ENCODE measurements at places on chromosomes 11 and 22.

DNA sequence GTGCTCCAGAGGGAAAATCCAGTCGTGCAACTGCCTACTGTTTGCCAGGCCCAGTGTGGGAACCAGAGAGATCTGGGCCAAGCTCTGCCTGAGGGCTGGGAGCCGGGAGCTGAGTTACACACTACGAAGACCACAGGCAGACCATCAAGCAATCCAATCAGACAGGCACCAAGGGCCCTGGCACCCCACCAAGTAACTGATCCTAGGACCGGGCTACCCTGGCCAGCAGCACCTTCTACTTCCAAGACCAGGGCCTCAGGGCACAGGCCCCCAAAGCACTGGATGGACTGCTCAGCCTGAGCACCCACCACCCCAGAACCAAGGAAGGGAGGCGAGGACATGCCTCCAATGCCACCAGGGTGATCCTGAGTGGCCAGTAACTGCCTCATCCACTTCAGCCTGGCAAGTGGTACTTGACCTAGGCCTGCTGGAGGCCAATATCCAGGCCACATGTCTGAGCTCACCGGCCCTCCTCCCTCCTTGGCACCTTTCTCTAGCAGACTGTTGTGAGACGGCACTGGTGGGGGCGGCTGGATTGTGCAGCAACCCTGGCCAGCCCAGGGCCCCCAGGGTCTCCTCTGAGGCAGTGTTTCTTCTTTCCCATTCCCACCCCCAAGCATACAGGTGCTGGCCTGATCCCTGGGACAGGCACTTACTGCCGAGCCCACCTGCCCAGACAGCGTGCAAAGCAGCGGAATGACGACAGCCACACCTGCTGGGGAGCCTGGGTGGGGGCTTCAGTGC, 20.7 kb upstream of the ARFGAP3 start:
- DNase-seq = no peak

DNA sequence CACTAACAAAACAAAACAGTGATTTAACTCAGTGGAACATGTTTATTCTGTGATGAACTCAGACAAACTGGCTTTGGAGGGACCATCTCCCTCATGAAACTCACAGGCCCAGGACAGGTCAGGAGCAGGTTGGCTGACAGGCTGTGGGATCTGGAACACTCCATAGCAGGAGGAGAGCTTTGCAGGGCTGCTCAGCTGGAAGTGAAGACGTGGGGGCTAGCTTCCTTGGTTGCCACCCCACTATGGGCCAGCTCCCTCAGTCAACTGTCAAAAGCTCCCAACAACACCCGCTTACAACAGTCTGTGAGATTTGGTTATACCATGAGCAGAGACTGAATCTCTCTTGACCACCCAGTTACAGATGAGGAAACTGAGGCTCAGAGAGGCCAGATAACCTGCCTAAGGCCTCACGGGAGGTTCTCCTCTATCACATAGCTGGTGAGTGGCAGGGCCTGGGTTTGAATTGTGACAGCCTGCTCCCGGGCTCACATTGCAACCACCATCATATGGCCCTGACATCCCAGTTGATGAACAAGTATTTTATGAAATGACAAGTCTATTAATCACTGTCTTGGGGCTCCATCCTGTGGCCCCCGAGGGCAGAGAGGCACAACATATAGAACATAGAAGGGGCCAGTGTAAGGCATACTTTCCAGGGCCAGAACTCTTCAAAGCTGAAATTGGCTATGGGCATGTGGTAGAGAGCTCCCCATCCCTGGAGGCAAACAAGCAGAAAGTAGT, 473.4 kb downstream of the MN1 start:
- no peak for DNase-seq

GRCh38 chr11:75571625-75572024, 9.6 kb downstream of the SERPINH1 start:
- no peak for DNase-seq

DNA sequence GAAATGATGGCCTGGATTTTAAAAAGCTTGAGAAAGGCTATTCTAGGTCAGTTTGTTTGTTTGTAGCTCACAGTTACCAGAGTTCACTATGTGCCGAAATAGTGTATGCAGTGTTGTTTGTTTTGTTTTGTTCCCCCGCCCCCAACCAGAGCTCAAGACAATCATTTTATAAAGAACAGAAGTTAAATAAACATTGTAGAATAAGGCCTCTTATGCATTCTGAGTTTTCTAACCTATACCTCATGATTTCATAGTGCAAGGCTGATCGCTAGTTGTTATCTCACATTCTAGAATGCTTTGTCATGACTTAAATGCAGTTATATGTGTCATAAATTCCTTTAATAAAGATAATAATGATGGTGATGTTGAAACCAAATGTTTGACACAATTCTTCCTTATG, 7.8 kb downstream of the KCNA4 start:
- no peak for DNase-seq

- no peak for DNase-seq
Observed at GRCh38 chr11:19842505-19842904, 129.9 kb downstream of the NAV2 start.

GRCh38 chr11:97022955-97023354, 633.1 kb downstream of the JRKL start:
- DNase-seq = no peak

- peak; percentile 26 for DNase-seq
Observed at GRCh38 chr11:131371791-131372104, 1.3 kb downstream of the NTM start.

DNA sequence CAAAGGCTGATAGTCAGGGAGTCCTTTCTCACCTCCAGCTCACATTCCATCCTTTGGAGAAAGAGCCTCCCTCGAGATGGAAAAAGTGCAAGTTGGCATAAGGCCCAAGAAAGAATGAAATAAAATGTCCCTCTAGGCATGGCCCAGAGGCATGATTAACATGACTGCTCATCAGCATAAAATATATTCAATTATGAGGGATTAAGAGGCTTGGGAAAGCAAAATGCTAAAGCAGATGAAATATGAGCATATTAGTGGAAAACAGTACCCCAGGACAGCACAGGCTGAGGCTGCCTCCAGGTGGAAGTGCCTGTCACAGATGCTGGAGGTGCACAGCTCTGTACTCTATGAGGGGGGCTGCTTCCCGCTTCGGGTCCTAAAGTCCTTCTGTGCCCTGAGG, 347.8 kb upstream of the PLET1 start:
- no peak for DNase-seq

- DNase-seq = peak; percentile 6
Observed at GRCh38 chr11:134510233-134511040, 98.4 kb upstream of the B3GAT1 start.

DNA sequence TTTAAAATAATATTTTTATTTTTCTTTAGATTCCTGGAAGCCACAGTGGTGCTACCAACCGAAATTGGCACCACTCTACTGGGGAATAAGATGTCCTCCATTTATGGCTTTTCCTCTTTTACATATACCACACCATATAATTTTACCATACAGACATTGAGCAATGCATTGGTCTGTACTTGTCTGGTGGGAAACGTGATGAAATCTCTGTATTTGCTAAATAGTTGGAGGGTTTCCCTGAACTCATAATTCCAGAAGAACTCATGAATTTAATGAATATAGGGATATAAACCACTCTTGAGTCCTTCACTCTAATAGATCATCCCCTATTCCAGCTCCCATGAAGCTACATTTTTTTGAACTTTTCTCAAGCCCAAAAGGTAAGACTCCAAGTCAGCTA, 28.0 kb upstream of the MMP13 start:
- DNase-seq = no peak

GRCh38 chr11:85603220-85603619, 23.9 kb downstream of the DLG2 start:
- DNase-seq = no peak

GRCh38 chr11:117378976-117379865, 51.6 kb downstream of the CEP164 start:
- no peak for DNase-seq

- no peak for DNase-seq
Observed at GRCh38 chr22:44256556-44257485, 55.9 kb downstream of the SHISAL1 start.

DNA sequence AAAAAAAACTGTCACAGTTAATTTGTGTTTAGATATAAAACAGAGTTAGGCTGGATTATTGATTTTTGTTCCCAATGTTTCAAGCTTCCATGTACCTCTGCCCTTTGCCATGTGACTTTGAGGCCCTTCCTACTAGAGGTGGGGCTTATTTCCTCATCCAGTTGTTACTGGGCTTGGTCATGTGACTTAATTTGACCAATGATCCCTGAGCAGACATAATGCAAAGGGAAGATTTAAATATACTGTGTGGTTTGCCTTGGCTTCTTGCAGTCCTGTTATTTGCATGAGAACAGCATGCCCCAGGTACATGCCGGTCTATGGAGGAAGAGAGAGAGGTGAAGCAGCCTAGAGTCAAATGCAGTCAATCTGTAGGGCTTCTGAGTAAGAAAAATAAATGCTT, 347.0 kb downstream of the MIAT start:
- no peak for DNase-seq

- no peak for DNase-seq
Observed at GRCh38 chr22:39150848-39151215, 1.6 kb downstream of the CBX7 start.

- DNase-seq = no peak
Observed at GRCh38 chr22:47963660-47964059, 1201.2 kb downstream of the TBC1D22A start.

DNA sequence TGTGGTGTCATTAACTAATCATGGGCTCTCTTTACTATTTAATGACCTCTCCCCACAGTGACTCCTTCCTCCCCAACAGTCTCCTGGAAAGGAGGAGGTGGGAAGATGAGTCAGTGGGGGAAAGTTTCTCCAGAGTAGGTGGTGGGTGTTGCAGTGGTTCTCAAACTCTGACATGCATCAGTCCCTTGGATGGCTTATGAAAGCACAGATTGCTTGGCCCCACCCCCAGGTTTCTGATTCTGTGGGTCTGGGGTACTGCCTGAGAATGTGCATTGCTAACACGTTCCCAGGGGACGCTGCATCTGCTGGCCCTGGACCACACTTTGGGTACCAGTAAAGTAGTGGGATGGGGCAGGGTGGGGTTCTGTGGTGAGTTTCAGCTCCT, 9.8 kb downstream of the CD82 start:
- no peak for DNase-seq

GRCh38 chr22:23306438-23306921, 126.2 kb downstream of the BCR start:
- no peak for DNase-seq

DNA sequence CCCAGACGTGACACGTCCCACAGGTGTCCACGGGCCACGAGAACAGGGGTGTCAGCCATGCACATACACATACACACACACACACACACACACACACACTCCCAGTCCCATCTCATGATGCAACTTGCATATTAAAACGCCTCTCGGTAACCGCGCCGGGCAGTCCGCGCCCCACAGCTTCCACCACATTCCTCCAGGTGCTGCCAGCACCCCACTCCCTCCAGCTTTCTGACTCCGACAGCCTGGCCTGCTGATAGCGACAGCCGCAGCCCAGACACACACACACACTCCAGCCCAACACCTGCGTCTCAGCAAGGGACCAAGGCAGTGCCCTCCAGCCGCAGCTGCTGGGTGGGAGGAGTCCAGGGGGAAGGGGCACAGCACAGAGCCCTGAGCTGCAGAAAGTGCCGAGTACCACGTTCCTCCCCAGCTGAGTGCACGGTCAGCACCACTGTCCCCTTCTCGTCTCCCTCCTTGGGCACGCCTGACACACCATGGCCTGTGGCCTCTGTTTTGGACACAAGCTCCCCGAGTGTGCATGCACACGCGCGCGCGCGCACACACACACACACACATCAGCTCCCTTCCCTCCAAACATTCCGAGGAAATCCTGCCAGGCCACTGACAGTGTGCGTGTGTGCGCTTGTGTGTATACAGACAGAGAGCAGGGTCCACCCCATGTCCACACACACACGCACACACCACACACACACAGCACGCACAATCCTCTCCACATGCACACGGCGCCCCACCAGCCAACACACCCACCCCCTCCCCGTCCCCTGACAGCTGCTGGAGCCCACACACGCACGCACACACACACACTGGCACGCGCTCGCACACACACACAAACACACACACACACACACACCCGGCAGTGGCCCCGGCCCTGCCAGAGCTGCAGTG, 1.2 kb downstream of the ELFN2 start:
- DNase-seq = no peak

DNA sequence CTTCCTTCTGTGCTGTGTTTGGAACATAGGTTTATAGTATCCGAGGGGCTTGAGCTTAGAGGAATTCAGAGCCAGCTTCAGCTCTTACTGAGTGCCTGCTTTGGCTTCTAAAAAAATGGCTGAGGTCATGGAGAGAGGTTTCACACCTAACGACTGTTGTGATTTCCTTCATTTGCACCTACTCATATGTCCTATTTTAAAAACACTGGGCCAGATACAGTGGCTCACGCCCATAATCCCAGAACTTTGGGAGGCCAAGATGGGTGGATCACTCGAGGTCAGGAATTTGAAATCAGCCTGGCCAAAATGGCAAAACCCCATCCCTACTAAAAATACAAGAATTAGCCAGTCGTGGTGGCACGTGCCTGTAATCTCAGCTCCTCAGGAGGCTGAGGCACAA, 38.3 kb upstream of the SYT13 start:
- no peak for DNase-seq

DNA sequence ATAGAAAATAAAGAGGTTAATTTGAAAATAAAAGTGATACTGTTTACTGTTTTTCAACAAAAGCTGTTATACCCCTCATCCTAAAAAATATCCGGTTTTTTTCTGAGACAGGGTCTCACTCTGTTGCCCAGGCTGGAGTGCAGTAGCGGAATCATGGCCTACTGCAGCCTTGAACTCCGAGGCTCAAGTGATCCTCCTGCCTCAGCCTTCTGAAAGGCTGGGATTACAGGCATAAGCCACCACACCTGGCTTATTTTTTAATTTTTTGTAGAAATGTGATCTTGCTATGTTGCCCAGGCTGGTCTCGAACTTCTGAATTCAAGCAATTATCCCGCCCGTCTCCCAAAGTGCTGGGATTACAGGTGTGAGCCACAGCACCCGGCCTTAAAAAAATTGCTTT, 35.7 kb downstream of the ALG9 start:
- no peak for DNase-seq

DNA sequence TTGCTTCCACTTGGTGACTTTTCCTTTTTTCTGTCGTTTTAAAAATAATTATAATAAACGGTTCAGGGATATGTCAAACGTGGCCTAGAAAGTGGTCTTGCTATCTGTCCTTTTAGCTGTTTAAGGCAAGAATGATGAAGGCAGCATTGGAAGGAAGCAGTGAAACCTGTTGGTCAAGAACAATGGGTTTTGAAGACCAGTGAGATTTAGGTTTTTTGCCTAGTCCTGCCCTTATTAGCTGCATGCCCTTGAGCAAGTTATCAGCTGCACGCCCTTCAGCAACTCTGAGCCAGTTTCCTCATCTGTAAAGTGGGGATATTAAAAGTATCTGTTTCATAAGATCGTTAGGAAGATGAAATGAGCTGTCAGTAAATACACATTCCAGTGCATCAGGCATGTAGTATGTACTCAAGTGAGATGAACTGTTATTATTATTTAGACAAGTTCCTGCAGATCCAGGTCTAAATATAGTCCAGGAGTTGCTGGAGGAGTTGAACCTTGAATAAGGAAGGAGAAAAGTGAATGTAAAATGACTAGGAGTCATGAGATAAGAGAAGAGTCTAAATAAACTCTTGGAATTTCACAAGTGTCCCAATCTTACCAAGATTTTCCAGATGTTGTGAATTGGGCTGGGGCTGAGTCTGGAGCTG, 90.8 kb upstream of the HSD17B12 start:
- DNase-seq = no peak

Measured in WERI-Rb-1 (cell line).